Activated T-helper 1 cell treated with anti-CD3 and anti-CD28 coated beads, Interleukin-12 subunit alpha, Interleukin-12 subunit beta, Interleukin-2, Interleukin-4 antibody, amounts not matched to agents 30 ng/mL and 10 ng/mL and 1 ng/mL, durations not matched to agents 14 hours and 24 hours and 36 hours (primary cell): ENCODE measurements at places on chromosomes 13 and 19. TPM values are rescaled to one million over a fixed set of nuclear protein-coding genes. Genes with fewer than 3 reads are reported as not detected.

DNA sequence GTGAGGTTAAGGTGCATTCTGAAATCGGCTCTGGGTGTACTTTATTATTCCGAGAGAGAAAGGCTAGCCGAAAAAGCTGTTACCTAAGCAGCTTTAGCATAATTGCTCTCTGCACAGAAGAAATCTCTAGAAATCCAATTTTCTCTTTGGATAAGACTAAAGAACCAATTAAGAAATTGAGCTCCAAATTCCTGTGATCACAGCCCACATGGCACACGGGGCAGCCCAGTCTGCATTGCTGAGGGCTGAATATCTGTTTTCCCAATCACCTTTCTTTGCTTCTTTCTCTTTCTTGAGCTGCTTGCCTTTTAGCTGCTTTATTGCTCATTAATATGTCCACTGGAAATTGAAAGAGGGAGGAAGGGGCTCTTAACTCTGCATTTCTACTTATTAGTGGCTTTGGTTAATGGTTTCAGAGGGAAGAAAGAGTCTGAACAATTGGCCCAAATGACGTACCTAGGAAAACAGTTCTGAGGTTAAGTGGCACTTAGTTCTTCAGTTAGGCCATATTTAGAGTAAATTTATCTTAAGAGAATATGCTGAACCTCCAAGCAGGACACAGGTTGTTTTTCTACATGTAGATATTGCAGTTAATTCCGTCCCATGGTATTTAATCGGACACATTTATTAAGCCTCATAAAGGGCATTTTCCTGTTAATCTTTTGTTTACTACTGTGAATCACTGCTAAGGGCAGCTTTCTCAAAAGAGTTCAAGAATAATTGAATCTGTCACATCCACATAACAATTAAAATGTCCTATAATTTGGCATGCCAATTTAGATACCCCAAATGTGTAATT, 265.7 kb downstream of the ABCC4 start:
- peaks cover 1% of the 10 kb centered on the region for H3K36me3 ChIP-seq
- no peak overlapping the region for H3K27ac ChIP-seq
- H3K4me3 ChIP-seq: no peak overlapping the region
- DNase-seq: no peak
- H3K27me3 ChIP-seq: no peaks in the 10 kb centered on the region

GRCh38 chr19:1408300-1409203, 1.2 kb downstream of the DAZAP1 start:
- peaks cover 14% of the 10 kb centered on the region for H3K36me3 ChIP-seq
- peak; percentile 49 for DNase-seq
- peak overlapping the region; percentile 98 for H3K27ac ChIP-seq
- peaks cover 31% of the 10 kb centered on the region for H3K4me1 ChIP-seq
- peak overlapping the region; percentile 98 for H3K4me3 ChIP-seq

DNA sequence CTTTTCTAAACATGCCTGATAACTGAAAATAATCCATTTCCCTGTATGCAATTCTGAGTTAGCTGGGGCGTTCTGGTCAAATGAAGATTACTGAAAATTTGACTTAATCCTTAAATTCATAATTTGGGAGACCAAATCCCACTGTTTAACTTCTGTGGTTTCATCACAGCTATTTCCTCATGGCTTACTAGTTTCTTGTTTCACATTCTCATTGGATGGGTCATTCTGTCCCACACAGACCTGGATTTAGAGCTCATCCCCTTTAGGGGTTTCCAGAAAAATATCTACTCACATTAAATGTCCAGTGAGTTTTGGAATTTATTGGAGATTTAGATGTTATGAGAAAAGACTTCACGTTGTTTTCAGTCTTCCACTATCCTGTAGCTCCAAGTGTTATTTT, 709.3 kb upstream of the KLHL1 start:
- no peak overlapping the region for H3K4me3 ChIP-seq
- no peaks in the 10 kb centered on the region for H3K4me1 ChIP-seq
- no peak for DNase-seq
- H3K36me3 ChIP-seq: no peaks in the 10 kb centered on the region
- no peaks in the 10 kb centered on the region for H3K27me3 ChIP-seq

- no peak for DNase-seq
- no peak overlapping the region for H3K4me3 ChIP-seq
- no peaks in the 10 kb centered on the region for H3K36me3 ChIP-seq
- H3K4me1 ChIP-seq: no peaks in the 10 kb centered on the region
- H3K27me3 ChIP-seq: no peaks in the 10 kb centered on the region
These were observed 198.4 kb upstream of the SLITRK6 start for GRCh38 chr13:85997587-85997986.

DNA sequence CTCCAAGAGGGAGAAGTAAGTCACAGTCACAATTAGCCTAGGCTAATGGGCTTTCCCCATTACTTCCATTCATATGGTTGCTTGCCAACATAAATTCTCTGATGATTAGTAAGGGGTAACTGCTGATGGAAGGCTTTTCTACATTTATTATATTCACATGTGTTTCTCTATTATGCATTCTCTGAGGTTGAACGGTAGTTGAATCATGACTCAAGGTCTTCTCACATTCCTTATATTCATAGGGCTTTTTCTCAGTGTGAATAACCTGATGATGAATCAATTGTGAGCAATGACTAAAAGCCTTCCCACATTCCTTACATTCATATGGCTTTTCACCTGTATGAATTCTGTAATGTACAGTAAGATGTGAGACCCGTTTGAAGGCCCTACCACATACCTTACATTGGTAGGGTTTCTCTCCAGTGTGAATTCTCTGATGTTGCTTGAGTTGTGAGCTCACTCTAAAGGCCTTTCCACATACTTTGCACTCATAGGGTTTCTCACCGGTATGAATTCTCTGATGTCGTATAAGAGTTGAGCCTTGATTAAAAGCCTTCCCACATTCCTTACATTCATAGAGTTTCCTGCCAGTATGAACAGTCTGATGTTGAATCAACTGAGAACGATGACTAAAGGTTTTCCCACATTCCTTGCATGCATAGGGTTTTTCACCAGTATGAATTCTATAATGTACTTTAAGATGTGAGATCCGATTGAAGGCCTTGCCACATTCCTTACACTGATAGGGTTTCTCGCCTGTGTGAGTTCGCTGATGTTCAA, 9.3 kb downstream of the ZNF582 start:
- DNase-seq: no peak
- no peaks in the 10 kb centered on the region for H3K27me3 ChIP-seq
- H3K4me3 ChIP-seq: no peak overlapping the region
- peaks cover 4% of the 10 kb centered on the region for H3K36me3 ChIP-seq

- DNase-seq: no peak
- H3K4me3 ChIP-seq: peak overlapping the region; percentile 39
- no peaks in the 10 kb centered on the region for H3K4me1 ChIP-seq
- no peak overlapping the region for H3K27ac ChIP-seq
- no peaks in the 10 kb centered on the region for H3K27me3 ChIP-seq
These were observed 20.4 kb upstream of the ZNF91 start for GRCh38 chr19:23415561-23416191.

DNA sequence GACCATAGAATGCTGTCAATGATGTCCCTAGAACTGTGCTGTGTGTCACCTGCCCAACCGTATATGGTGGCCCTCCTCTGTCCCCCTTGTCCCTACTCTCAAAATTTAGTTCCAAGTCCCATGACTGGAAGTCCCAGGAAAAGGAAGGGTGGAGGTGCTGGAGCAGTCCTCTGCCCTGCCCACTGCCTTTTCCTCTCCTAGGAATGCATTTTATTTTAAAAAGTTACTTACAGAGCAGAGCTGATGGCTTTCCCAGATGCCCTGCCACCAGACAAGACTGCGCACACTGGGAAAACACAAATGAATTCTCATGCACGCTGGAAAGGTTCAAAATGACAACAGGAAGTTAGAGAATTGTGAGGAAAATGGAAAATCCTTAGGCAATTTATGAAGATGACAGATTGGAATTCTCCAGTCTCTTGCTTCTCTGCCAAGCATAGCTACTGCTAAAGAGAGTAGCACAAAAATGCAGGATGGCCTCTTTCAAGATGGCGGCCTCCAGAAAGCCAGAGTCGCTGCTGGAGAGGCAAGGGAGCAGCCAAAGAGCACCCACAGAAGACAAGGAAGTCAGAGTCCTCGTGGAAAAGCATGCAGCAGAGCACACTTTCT, 117.1 kb upstream of the TSC22D1 start:
- H3K27me3 ChIP-seq: peaks cover 19% of the 10 kb centered on the region
- H3K4me3 ChIP-seq: no peak overlapping the region
- no peak overlapping the region for H3K27ac ChIP-seq

DNA sequence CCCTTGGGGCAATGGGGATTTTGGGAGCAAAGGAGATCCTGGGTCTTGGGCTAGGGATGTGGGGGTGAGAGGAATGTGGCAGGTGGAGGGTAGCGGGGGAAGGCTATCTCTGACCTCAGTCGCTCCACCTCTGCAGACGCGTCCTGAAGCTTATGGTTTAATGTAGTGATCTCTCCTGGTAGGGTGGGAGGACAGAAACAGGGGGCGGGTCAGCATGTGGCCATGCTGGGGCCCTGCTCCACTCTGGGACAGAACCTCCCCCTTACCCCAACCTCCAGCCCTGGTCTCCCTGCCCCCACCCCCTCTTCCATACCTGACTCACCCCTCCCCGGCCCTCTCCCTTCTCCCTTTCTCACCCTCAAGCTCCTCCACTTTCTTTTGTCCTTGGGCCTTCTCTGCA, 1.4 kb downstream of the BST2 start:
- H3K36me3 ChIP-seq: peaks cover 14% of the 10 kb centered on the region
- peak overlapping the region; percentile 40 for H3K27ac ChIP-seq
- peaks cover 32% of the 10 kb centered on the region for H3K4me1 ChIP-seq
- no peak for DNase-seq

GRCh38 chr19:23779645-23780044, 21.0 kb upstream of the ZNF681 start:
- H3K4me1 ChIP-seq: peaks cover 6% of the 10 kb centered on the region
- peaks cover 31% of the 10 kb centered on the region for H3K36me3 ChIP-seq
- H3K27me3 ChIP-seq: no peaks in the 10 kb centered on the region

DNA sequence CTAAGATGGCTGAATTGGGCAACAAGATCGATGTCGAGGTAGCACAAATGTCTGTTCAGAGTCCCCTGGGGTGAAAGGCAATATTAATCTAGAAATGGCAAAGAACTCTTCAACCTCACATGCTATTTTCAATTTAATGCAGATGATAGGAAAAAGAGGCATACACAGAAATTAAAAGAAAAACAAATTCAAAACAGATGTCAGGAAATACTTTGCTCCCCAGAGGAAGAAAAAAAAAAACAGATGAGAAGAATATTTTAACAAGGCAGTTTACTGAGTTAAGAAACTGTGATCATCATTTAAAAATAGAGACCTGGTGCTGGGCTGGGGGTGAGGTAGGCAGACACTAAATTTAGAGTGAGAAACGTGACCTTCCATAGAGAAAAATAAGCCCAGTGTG, 421.9 kb upstream of the ARGLU1 start:
- no peak for DNase-seq
- no peaks in the 10 kb centered on the region for H3K4me1 ChIP-seq
- H3K27ac ChIP-seq: no peak overlapping the region
- no peaks in the 10 kb centered on the region for H3K27me3 ChIP-seq
- H3K36me3 ChIP-seq: no peaks in the 10 kb centered on the region

- no peaks in the 10 kb centered on the region for H3K4me1 ChIP-seq
- DNase-seq: no peak
- no peaks in the 10 kb centered on the region for H3K27me3 ChIP-seq
- no peaks in the 10 kb centered on the region for H3K36me3 ChIP-seq
- H3K27ac ChIP-seq: no peak overlapping the region
These were observed 39.0 kb upstream of the PSG9 start for GRCh38 chr19:43308244-43308815.

DNA sequence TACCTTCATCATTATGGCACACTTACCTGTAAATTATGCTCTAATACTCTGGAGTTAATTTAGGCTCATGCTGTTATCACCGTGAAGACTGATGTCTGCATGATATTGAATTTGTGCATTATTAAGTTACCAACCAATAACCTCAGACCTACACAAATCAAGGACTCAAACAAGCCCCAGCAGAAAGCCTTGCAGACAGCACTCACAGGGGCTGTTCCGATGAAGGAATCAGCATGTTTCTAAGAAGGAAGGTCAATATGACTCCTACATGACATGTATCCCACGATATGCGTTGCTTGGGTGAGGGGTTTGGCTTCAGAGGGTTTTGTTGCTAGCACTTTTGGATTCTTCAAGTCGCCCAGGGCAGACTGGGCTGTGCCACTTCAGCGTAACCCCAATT, 1071.2 kb upstream of the SLC10A2 start:
- H3K27ac ChIP-seq: no peak overlapping the region
- H3K4me3 ChIP-seq: no peak overlapping the region
- DNase-seq: no peak
- no peaks in the 10 kb centered on the region for H3K27me3 ChIP-seq

DNA sequence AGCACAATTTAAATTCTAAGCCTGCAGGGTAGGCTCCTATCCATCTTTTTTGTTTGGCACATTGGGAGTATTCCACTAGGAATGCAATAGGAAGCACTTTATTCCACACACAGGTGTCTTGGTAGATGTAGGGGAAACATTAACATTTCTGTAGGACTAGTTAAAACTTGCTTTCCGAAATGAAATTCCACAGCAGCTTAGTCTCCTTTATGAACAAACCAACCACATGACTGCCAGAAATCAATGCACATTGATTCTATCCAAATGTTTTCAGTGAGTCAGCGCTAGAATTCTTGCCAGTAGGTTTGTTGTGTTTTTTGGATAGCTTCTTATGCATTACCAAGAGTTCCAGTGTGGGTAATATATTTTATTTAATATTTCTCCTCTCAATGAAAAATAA, 207.9 kb upstream of the CSNK1A1L start:
- H3K27me3 ChIP-seq: no peaks in the 10 kb centered on the region
- no peaks in the 10 kb centered on the region for H3K4me1 ChIP-seq
- no peak overlapping the region for H3K27ac ChIP-seq
- H3K36me3 ChIP-seq: no peaks in the 10 kb centered on the region

GRCh38 chr13:43880926-43881325, 1.2 kb downstream of the LACC1 start:
- DNase-seq: no peak
- peaks cover 17% of the 10 kb centered on the region for H3K27me3 ChIP-seq
- peaks cover 6% of the 10 kb centered on the region for H3K36me3 ChIP-seq
- H3K4me3 ChIP-seq: no peak overlapping the region

DNA sequence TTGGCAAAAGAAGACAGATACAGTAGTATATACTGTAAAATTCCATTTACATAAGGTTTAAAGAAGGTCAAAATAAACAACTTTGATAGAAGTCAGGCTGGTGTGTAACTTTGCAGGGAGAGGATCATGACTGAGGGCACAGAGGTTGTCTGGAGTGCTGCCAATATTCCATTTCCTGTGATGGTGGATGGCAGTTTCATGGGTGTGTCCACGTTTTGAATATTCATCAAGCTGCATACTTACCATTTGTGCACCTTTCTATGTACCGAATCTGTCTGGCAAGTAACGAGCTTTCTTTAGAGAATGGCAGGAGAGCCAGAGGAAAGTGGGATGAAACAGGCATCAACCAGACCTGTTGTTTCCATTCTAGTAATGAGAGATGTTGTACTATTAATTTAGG, 420.5 kb upstream of the HTR2A start:
- no peaks in the 10 kb centered on the region for H3K27me3 ChIP-seq
- no peak for DNase-seq
- H3K27ac ChIP-seq: no peak overlapping the region
- no peaks in the 10 kb centered on the region for H3K36me3 ChIP-seq
- no peak overlapping the region for H3K4me3 ChIP-seq
- H3K4me1 ChIP-seq: no peaks in the 10 kb centered on the region

HCN2 gene
- total RNA-seq: 1.1 and 1.2 TPM in 2 replicates

CBARP gene
- total RNA-seq: 1.5 and 1.8 TPM in 2 replicates

TEX29 gene
- total RNA-seq: 0.42 and 0.70 TPM in 2 replicates

ALOX5AP gene
- total RNA-seq: 65.8 and 72.2 TPM in 2 replicates

CD79A gene
- total RNA-seq: 2.7 and 2.9 TPM in 2 replicates

HSPB6 gene
- total RNA-seq: 0.78 TPM in 1 of 2 replicates, not detected in the other

TPRX1 gene
- total RNA-seq: not detected in 2 replicates

CYTH2 gene
- total RNA-seq: 35.9 and 37.1 TPM in 2 replicates
